ENCODE measurements at places on chromosomes 12 and 14.
A peak's percentile ranks its signal among the peaks of the same experiment; 100 is the strongest.

DNA sequence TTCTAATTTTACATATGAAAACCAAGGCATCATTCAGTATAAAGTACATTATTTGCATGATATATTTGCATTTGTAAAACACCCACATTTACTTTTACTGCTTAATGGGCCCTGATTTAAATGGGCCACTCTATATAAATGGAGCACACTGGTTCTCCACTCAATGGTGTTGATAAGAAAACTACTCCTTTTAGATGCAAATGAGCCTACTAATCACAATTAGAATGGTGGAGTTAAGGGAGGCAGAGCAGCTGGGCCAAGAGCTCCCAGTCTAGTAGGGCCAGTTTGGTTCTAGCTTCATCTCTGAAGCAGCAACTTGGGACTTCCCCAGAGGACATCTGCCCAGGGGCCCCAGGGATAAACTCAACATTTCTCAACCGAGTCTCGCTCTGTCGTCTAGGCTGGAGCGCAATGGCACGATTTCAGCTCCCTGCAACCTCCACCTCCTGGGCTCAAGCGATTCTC is 120.7 kb downstream of the FOXN3 start:
- no peak for DNase-seq

DNA sequence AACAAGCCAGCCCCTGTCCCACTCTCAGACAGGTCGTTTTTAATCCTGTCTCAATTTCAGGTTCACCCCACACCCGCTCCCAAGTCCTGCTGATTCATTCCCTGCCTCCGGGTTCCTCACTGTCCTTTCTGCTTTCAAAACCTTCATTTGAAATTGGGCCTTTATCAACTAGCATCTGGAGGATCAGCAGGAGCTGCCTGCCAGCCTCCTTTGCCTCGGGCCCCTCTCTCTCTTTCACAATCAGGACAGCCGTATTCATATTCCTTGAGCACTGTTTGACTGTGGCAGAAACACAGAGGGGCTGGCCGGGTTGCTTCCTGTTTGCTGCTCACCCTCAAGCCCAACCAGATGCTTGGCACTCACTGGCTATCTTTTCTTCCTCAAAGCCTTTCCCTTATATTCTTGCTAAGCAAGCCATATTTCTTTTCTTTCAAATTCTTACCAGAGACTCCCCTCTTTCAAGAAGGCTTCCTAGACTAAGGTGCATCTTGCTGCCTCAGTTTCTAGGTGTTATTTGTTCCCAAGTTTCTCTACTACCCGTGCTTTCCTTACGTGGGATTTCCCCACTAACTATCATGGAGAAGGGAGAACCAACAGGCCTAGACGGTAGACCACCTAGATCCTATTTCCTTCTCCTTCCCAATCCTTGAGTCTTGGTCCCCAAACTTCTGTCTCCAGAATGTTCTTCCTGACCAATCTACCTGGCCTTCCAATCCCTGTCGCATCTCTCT is 3.0 kb downstream of the GALNT6 start:
- DNase-seq = no peak

DNA sequence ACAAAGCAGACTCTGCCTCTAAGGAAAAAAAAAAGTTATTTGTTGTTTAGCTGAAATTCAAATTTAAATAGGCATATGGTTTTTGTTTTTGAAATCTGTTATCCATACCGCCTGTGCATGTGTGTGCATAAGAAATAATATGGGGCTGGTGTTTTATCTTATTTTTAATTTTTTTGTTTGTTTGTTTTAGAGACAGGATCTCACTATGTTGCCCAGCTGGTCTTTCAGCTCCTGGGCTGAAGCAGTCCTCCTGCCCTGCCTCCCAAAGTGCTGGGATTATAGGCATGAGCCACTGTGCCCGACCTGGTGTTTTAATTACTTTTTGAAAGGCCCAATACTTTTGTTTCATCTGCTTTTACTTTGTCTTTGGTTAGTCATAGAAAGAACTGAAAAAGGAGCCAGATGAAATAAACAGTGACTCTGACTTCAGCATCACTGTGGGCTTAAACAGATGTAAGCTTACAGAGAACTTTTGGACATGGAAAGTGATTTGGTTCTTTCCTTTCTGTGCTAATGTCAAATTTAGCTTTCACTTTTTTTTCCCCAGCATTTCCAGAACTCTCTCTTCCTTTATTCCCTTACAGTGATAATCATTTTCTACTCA is 37.2 kb downstream of the SUPT16H start:
- no peak for DNase-seq

DNA sequence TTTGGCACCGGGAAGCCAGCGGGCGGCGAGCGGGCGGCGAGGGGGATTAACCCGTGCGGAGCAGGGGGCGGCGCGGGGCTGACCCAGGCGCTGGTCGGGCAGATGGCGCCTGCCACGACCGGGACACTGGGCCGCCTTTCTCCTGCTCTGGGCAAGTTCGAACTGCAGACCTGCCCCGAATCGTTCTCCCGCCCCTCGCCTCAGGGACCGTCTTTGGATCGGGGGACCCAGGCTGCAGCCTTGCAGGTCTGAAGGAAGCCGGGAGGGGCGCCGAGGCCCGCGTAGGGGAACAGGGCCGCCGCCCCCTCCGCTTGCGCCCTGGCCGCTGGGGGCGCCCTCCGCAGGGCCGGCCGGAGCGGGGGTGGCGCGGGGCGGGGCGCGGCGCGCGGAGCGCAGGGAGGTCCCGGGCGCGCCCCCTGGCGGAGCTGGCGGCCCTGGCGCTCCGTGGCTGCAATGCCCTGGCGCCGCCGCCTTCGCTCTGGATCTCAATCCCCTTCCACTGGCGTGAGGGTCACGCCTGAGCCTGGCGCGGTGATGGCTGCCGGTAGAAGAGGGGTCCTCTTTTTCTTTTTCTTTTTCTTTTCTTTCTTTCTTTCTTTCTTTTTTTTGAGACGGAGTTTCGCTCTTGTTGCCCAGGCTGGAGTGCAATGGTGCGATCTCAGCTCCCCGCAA is 449 bp upstream of the LTBP2 start:
- peak; percentile 55 for DNase-seq

GRCh38 chr14:34460841-34461240 is 1.2 kb downstream of the SPTSSA start:
- DNase-seq = no peak
